ENCODE measurements at places on chromosomes 4 and X.

DNA sequence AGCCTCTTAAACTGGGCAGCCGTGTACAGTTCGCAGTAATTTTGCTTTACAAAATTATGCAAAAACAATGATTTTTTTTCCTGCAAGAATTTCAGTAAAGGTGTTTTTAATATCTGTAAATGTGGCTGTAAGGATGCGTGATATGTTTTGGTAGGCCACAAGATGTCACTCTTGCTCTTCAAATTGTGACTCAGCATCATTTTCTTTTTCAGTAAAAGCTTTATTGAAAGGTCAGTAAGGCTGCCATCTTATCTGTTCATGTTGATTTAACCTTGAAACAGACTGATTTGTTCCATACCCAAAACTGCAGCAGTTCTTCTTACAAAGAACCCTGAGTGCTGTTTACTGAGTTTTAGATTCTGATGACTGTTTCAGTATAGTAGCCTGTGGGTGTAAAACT lies 39.9 kb downstream of the TXLNG start:
- no peak for DNase-seq

- DNase-seq, result no peak
Measured at GRCh38 chr4:20299515-20299914, 47.8 kb downstream of the SLIT2 start.

- DNase-seq, result no peak
Measured at GRCh38 chrX:39874202-39874816, 223.4 kb downstream of the BCOR start.

- no peak for DNase-seq
Measured at GRCh38 chr4:186592445-186592844, 37.1 kb upstream of the MTNR1A start.

DNA sequence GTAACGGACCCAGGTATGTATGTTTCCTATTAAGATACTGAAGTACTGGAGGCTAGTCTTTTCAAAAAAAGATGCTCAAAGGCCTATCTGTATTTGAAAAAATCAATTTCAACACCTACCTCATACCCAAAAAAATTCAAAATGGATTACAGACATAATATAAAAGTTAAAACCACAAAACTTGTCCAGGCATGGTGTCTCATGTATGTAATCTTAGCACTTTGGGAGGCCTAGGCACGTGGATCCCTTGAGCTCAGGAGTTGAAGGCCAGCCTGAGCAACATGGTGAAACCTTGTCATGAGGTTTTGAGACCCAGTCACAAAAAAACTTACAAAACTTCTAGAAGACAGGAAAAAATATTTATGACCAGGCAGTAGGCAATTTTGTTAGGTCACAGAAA lies 16.7 kb downstream of the RBMX start:
- DNase-seq, result no peak

GRCh38 chrX:46165411-46165810 lies 379.8 kb downstream of the ZNF674 start:
- DNase-seq, result no peak

GRCh38 chr4:65646136-65646535 lies 24.2 kb downstream of the EPHA5 start:
- DNase-seq, result no peak

DNA sequence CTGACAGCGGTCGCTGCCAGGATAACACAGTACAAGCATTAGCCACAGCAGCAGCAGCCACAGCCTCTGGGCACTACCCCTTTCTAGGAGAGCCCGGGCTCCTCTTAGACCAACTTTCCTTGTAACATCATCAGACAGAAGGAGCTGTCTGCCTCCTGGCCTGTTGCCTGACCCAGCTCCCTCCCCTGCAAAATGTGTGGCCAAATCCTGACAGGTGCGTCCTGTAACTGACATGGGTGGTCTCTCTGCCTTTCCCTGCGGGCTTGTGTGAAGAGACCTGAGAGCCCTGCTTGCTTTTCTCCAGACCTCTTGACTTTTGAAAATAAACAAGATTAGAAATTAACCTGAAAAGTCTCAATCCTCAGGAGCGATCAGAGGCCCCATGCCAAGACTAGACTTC lies 824.9 kb downstream of the RAPGEF2 start:
- no peak for DNase-seq

DNA sequence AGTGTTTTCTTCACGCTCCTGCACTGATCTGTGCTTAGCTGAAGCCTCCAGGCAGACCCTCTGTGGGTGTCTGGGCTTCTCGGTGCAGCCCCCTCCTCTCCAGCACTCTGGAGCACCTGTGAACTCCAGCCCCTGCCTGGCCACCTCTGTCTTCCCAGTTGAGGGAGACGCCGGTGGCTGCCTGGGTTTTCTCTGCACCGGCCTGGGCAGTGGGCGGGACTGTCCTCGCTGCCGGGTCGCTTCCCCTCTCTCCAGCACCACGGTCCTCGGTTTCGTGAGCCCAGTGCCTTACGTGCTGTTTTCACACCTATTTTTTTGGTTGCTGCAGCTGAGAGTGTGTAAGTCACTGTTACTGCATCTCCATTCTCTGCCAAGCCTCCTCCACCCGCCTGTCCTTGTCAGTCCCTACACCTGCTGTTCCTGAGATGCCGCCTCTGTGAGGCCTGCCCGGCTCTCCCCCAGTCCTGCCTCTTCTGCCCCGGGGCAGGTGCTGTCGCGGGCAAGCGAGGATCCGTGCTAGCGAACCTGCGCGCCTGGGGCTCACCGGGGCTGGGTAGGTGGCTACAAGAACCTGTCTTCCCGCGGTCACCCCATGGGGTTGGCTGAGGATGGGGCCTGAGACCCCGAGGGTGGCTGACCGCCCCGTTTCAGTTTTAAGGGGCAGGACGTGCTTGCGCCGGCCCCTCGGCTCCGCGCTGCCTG lies 2.4 kb upstream of the FGFRL1 start:
- DNase-seq, result no peak

DNA sequence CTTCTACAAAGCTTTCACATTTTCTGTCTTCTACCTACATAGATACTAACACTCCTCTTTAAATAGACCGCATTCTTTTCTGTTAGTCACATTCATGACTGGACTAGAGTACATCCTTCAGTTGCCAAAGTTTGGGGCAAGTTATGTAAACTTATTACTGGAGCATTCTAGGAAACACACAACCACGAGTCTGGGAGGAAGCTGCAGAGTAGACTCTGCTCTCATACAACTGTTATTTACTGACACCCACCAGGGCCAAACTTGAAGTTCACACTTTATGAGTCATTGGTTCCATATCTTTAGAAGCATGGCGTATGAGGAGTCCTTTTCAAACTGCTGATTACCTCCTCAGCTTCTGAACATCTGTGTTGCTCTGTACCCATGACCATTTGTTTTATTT lies 87.0 kb downstream of the RNF150 start:
- no peak for DNase-seq

DNA sequence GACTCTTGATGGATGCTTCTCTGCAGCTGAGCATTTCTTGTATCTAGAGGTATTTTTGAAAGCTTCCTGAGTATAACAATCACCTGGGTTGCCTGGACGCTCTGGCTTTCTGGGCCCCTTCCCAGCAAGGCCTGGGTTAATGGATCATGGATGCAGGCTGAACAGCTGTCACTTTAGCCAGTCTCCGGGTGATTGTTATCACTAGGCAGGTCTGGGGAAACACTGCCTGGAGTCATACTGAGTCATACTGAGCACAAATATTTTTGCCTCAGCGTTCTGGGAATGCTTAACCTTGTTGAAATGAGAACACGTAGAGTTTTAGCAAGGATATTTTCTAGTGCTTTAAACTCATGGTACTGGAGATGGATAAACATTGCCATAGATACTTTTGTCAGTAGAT lies 102.6 kb downstream of the PHEX start:
- DNase-seq, result no peak

- DNase-seq, result peak; percentile 41
Measured at GRCh38 chr4:23741681-23742191, 148.1 kb downstream of the PPARGC1A start.

GRCh38 chr4:8533274-8533865 lies 46.8 kb upstream of the GPR78 start:
- no peak for DNase-seq

DNA sequence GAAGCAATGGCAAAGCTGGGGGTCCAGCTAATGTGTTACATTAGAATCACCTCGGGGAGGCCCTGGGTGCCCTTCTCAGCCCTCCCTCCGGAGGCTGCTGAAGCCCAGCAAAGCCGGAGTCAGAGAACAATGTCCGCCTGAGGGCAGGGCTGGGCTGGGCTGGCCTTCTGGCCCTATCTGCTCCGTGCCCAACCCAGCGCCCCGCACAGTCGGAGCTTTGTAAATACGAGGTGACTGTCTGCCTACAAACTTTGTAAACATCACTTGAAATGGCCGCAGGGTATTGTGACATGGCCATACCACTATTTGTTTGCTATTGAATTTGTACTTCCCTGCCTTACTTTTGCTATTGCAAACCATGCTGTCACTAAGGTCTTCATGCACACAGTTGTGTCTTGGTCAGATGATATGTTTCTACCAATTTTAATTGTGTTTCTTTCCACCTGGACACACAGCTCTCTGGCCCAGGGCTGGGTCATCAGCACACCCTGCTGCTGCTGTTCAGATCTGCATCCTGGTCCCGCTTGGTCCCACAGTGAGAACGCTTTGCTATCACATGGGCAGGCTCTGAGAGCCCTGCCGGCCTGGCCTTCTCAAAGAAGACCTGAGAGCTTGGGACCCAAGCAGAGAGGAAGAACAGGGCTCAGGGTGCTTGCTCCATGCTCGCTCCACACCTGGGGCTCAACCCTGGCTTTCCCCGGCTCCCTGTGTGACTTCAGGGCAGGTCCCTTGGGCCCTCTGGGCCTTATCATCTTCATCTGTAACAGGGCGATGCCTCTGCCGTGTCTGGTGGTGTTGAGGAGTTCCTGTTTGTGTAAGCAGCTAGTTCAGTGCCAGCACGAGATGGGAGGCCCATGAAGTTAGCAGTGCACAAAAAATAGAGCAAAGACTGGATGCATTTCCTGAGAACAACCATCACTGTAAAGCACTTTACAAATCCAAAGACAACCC lies 2.3 kb downstream of the S100P start:
- DNase-seq, result no peak

- DNase-seq, result no peak
Measured at GRCh38 chr4:2073808-2074481, 14.8 kb downstream of the NAT8L start.

DNA sequence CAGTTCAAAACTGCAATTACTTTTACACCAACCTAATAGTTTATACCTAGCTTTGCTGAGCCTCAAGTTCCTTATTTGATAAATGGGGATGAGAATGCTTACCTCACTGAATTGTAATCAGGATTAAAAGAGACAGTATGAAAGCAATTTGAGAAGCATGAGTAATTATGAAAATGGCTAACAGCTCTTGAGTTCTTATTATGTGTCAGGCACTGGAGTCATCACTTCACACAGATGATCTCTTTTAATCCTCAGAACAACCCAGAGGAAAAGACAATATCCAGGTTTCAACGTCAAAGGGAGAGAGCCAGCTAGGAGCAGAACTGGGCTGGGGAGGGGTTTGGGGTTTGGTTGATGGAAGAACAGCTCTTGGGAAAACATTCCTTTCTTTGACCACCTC lies 221.0 kb upstream of the NWD2 start:
- DNase-seq, result no peak

DNA sequence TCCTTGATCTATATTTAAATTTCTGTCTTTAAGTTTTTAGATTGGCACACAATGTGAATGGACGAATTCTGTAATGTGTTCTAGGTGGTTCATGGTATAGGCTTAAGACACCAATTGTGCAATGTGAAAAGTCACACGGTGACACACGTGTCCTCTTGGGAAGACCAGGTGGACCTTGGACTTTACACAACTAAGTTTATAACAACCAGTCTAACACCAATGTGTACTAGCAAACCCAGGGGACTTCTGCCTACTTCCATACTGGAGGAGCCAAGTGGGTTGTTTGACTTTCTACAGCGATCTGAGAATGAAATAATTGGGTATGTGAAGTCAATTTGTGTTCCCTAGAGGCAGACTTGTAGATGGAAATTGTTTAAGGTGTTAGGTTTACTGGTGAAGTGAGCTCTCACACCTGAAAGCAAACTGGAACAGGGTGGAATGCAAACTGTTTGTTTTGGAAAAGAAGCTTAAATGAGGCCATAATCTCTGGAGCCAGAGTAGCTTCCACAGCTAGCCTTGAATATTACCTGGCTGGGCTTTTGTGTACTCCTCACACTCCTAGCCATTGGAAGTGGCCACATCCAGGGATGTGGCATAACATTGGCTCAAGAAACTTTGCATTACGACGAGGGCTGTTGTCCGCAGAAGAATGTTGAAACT lies 45.9 kb upstream of the WDR1 start:
- DNase-seq, result no peak

- no peak for DNase-seq
Measured at GRCh38 chr4:73701116-73701515, 39.3 kb upstream of the CXCL8 start.

DNA sequence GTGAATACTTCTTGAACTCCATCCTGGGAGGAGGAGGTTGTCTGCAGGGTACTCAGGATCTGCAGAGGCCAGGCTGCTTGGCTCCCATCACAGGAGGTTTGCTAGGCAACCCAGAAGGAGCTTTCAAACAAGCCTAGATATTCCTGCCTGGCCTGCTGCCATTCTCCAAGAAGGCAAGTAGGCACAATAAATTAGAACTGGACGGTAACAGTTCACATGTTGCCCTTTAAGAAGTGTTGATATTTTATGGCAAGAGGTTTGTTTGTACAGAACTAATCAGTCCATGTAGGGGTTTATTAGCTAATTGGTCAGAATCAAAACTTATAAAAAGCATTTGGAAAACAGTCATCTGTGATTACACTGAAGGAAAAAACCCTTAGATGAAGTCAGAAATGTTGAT lies 39.3 kb downstream of the SYNPO2 start:
- no peak for DNase-seq

- DNase-seq, result no peak
Measured at GRCh38 chr4:110527156-110527555, 51.2 kb downstream of the ENPEP start.

DNA sequence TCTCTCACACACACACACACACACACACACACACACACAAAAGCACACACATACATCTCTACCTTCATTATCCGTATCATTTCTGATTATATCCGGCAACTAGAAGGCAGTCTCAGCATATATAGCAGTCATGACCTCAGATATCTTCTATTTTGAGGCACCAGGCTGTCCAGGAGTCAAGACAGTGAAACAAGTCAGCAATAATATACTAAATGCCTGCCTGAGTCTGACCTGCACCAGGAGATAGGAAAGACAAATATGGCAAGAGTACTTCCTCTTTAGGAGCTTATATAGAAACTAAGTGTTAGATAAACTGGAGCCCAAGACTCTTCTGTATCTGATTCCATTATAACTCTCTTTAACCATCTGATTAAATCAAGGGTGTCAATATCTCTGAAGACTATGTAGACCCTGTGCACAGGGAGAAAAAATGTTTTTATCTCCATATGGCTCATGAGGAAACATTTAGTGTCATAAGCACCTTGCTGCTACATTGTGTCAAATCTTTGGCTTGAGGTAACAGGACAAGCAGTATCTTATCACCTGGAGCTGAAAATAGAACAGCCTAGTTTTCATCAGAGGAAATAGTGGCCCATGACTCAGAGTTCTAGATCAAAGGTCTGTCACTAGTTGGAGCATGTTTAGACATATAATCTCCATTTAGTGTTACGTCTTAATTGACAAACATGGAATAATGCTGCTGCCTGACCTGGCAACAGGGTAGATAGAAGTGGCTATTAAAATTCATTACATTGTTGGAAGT lies 27.0 kb upstream of the FAM47B start:
- no peak for DNase-seq

All from left renal cortex interstitium (tissue), 4 donors.